Glutamatergic neuron (in vitro differentiated cells): ENCODE measurements at places on chromosomes 13 and 19.

GRCh38 chr13:105255472-105255871 is 1280.0 kb downstream of the EFNB2 start:
- H3K27me3 ChIP-seq = no peaks in the 10 kb centered on the region
- H3K4me1 ChIP-seq = no peaks in the 10 kb centered on the region
- no peak for DNase-seq
- H3K4me3 ChIP-seq = no peak overlapping the region

DNA sequence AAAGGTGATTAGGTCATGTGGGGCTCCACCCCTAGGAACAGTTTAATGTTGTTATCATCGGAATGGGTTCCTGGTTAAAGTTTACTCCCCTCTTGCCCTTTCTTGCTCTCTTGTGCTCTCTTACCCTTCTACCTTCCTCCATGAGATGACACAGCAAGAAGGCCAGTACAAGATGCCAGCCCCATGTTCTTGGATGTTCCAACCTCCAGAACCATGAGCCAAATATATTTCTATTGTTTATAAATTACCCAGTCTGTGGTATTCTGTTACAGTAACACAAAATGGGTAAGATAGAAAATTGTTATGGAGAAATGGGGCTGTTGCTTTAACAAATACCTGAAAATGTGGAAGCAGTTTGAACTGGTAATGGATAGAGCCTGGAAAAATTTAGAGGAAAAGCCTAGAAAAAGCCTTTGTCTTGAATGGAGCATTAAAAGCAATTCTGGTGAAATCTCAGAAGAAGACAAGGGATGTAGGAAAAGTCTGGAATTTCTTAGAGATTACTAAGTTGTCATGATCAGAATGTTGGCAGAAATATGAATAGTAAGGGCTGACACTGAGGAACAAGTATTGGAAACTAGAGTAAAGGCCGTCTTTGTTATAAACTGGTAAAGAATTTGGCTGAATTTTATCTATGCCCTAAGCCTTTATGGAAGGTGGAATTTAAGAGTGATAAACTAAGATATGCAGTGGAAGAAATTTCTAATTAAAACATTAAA is 53.5 kb upstream of the TSC22D1 start:
- H3K27ac ChIP-seq = no peak overlapping the region
- no peak for DNase-seq
- no peaks in the 10 kb centered on the region for H3K4me1 ChIP-seq
- no peak overlapping the region for H3K4me3 ChIP-seq
- H3K36me3 ChIP-seq = no peaks in the 10 kb centered on the region
- H3K27me3 ChIP-seq = no peaks in the 10 kb centered on the region

GRCh38 chr19:10796653-10797052 is 39.4 kb downstream of the TMED1 start:
- H3K4me3 ChIP-seq = no peak overlapping the region
- H3K36me3 ChIP-seq = no peaks in the 10 kb centered on the region
- no peak overlapping the region for H3K27ac ChIP-seq
- DNase-seq = no peak

DNA sequence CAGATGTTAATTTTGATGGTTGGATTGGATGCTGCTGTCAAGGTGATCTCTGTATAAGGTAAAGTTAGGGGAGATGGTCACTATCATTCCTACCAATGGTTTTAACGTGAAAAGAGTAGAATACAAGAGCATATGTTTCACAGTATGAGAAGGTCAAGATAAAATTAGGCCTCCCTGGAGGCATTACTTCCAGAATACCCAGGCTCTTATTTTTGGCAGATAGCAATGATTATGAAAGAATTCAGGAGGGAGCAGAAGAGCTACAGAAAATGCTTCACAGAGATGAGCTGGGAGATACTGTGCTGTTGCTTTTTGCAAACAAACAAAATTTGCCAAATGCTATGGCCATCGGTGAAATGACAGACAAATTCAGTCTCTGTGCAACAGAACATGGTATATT is 547.5 kb upstream of the SPRY2 start:
- no peaks in the 10 kb centered on the region for H3K27me3 ChIP-seq
- no peak overlapping the region for H3K27ac ChIP-seq
- no peaks in the 10 kb centered on the region for H3K36me3 ChIP-seq
- H3K4me1 ChIP-seq = no peaks in the 10 kb centered on the region

GRCh38 chr19:29687244-29687896 is 22.1 kb downstream of the PLEKHF1 start:
- no peak overlapping the region for H3K4me3 ChIP-seq
- peaks cover 5% of the 10 kb centered on the region for H3K4me1 ChIP-seq
- DNase-seq = no peak
- H3K36me3 ChIP-seq = peaks cover 11% of the 10 kb centered on the region
- peaks cover 6% of the 10 kb centered on the region for H3K27me3 ChIP-seq
